ENCODE measurements at places on chromosomes 6 and 20. TPM values are rescaled to one million over a fixed set of nuclear protein-coding genes. Genes with fewer than 3 reads are reported as not detected.

GRCh38 chr6:67811239-67812037 lies 823.6 kb upstream of the ADGRB3 start:
- peak; percentile 56 for DNase-seq

GRCh38 chr20:62056975-62057374 lies 8.7 kb downstream of the TAF4 start:
- DNase-seq: no peak

GRCh38 chr6:155038104-155038503 lies 43.0 kb downstream of the TIAM2 start:
- DNase-seq: no peak

- DNase-seq: no peak
Observed at GRCh38 chr6:71226151-71226550, 62.5 kb upstream of the OGFRL1 start.

The SNAP91 gene
- total RNA-seq: not detected

The NHSL1 gene
- total RNA-seq: 10.1 TPM

The C6orf118 gene
- not detected for total RNA-seq

The SPATA2 gene
- total RNA-seq: 4.1 TPM

The TPD52L2 gene
- 152 TPM for total RNA-seq

The TMEM74B gene
- total RNA-seq: 0.34 TPM

Measured in M059J (cell line).